ENCODE measurements at places on chromosomes 2 and 18.

DNA sequence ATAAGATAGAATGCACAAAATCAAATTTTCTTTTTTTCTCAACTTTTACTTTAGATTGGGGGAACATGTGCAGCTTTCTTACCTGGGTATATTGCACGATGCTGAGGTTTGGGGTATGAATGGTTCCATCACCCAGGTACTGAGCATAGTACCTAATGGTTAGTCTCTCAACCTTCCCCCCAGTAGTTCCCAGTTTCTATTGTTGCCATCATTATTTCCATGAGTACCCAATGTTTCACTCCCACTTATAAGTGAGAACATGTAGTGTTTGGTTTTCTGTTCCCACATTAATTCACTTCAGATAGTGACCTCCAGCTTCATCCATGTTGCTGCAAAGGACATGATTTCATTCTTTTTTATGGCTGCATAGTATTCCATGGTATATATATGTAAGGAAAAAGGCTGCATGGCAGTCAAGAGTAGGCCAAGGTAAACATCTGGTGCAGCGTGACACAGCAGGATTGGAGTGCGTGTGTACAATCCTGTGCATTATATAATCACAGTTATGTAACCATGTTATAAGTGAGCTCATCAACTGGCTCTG, 10.5 kb upstream of the C2orf42 start:
- no peak for DNase-seq

DNA sequence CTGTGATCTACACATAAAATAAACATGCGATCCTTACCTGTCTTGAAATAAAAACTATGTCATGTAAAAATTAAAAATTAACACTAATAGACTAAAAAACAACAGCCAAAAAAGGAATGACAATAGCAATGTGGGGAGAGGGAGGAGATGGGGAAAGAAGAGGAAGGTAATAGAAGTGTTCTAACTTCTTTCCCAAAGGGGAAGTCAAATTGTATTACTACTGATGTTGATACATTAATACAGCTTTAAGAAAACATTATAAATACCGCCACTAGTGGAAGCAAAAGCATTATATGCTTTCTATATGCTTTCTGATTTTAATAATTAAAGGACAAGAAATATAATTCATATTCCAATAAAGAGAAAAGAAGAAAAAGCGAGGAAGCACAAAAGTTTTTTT, 22.2 kb downstream of the ZNF516 start:
- no peak for DNase-seq

DNA sequence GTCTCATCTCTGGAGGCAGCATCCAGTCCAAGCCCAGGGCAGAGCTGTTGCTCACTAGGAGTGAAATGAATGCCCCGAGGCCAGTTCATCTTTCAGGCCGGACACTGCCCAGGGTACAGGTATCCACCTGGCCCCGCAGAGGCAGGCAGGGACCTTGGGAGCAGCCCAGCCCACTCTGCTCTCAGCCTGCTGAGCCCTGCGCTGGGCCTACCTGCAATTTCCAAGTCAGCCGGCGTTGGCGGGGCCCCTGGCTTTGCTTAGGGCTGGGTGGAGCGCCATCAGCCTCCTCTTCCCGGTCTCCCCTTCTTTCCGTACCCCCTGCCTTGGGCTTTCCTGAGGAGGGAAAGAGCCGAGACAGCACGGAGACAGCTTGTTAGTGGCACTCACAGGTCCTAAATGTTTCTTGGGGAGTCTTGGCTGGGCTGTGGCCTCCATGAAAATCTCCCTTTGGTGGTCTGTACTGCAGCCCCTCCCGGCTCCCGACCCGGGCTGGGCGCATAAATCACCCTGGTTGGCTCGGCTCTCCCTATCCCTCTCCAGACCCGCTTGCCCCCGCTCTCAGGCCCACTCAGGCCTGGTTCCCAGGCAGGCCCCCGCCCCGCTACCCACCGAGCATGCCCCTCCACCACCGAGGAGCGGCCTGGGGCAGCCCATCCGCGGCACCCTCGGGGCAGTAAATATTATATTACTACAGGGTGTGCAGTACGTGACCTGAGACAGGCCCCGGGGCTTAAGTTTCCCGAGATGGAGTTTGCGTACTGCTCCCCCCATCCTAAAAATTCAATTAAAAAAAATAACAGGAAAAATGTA, 106.7 kb downstream of the DYSF start:
- no peak for DNase-seq

- no peak for DNase-seq
Observed at GRCh38 chr2:45968946-45969584, 317.6 kb downstream of the PRKCE start.

GRCh38 chr2:113171334-113172075, 2.3 kb upstream of the PSD4 start:
- no peak for DNase-seq

- DNase-seq: no peak
Observed at GRCh38 chr2:120441744-120442471, 96.0 kb downstream of the INHBB start.

DNA sequence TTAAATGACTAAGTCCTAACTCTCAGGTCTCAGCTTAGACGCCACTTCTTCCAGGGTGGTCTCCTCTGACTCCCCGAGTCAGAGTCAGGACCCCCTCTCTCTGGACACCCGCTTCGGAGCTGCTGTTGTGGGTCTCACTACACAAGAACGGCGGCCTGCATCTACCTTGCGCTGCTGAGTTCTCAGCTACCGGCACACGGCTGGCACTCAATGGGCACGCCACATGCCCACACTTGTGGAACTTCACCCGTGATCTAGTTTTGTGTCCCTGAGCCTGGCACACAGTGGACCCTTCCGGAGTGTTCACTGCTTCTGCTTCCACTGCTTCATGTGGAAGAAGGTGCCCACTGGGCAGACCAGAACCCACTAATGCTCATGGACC, 58.3 kb upstream of the ID2 start:
- DNase-seq: no peak

DNA sequence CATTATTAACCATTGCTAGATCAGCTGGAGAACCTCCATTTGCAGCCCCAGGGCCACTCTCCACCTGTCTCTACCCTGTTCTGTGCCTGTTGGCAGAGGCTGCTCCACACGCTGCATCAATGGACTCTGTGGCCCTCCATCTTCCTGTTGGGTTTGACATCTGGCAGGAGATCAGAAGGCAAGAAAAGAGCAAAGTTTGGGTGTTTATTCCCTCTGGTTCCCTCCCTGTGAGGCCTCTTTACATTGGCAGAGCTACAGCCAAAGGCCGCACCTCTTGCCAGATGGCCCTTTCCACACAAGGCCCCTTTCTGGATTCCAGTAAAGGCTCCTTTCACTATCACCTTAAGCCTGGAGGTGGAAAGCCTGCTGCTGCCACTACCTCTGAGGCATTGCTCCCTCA, 110.9 kb upstream of the RND3 start:
- no peak for DNase-seq

DNA sequence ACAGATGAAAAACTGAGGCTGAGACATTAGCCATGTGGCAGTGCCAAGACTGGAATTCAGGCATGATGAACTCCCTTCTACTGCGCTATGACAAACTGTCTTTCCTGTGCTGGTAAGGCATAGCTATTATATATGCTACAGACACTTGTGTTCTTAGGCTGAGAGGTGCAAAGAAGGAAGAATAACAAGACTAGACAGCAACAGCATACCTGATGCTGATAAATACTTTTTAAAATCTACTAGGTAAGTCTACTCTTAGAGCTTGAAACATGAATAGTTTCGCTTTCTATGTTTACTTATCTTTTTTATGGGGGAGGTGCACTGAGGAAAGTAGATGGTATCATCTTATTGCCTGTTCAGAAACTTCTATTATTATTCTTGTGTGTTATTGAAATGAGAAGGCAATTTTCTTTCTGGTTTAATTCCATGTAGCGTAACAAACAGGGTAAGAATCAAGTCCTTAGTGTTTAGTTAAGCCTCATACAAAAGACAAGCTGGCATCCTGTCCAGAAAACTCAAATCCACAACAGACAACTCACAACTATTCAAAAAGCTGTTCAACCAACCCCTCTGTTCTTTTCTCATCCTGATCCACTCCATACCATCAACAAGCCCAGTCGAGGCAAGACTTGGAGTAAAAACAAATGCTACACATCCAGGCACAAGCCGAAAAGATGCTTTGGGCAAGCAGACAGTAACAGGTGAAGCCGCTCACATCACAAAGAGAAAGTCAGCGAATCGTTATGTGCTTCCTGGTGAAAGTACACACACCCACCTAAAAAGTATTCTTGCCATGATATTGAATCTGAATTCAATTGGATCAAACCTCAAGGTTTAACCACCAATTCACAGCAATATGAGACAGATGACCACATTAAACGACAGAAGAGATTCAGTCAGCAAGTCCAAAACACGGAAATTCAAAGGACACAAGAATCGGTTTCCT, 1.5 kb downstream of the TTC32 start:
- DNase-seq: no peak

DNA sequence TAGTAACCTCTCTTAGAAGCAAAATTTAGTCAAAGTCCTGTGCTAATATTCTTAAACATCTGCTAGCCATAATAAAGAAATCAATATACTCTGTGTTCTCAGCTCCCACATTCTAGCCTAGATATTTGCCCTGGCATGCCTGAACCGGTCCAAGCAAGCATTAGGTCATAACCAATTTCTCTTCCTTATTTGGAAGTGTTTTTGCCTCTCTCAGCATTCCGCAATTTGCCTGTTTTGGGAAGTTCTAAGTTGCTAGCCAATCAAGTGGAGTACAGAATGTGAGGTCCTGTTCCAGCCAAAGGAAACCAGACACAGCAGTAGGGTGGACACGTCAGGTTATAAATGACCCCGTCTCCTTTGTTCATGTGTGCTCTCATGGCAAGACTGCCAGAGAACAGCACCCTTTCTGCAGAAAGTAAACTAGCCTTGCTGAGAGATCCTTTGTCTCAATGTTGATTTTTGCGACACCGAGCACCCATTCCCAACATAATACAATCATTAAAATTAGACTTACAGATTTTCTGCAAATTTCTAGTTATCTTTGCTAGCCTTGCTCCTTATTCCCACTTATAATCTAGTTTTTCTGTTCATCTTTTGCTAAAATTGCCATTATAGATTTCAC, 13.0 kb upstream of the SULT1C4 start:
- no peak for DNase-seq

GRCh38 chr18:51890762-51891161, 449.2 kb upstream of the DCC start:
- DNase-seq: no peak

GRCh38 chr18:79387214-79387613, 8.5 kb upstream of the NFATC1 start:
- no peak for DNase-seq

DNA sequence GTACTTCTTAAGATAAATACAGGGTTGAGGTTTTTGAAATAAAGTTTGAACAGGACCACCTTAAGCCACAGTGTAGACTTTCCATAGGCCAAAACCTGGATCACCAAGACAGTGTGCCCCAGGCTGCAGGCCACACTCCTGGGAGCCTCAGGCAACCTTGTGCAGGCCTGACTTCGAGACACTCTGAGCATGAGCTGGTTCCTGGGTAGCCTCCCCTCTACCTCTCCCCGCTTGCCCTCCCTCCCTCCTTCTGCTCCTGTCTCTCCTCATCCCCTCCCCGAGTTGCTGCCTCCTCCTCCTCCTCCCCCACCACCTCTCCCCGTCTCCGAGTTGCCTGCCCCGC, 10.6 kb upstream of the PROC start:
- no peak for DNase-seq

- DNase-seq: no peak
Observed at GRCh38 chr18:36365836-36366775, 68.6 kb downstream of the FHOD3 start.

DNA sequence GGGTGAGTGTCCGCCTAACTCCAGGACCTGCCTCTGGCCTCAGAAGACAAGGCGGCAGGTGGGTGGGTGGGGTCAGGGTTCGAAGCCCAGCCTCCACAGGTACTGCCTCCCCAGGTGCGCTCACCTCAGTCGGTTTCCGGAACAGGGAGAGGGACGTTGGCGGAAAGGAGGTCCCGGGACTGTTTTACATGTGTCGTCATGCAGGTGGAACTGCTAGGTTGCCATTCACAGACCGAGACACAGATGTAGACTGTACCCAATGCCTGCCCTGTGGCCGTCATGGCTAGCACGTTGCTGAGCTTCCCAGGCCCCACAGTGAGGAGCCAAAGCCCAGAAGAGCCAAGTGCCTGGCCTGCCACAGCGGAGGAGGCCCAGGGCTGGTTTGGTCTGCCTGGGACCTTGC, 284.0 kb upstream of the HS6ST1 start:
- DNase-seq: no peak

DNA sequence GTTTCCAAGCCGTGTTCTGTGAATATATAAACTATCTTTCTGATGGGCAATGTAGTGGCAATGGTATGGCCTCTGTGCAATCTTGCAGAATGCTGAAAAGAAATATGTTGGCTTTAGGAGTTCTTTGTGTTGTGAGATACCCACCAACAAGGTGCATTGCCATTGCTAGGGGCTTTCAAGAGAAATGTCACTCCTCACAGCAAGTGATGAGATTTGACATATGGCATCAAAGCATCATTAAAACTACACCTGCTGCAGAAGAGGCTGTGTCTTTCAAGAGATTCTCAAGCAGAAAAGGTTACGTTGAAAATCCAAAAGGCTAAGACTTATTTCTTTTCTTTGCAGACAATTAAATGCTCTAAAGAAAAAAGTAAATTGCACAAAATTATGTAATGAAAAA, 1110.8 kb downstream of the CBLN2 start:
- DNase-seq: no peak

DNA sequence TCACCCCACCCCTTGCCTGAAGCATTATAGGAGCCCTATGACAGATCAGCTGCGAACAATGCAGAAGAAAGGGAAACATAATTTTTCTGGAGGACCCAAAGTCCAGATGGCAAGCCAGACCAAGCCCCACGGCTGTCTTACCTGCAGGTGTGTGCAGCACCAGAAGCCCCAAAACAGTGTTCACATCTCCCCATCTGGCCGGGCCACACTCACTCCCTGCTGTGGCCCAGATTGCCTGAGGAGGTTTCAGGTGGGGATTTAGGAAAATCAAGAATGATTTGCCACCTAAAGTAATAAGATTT, 11.7 kb upstream of the STK17B start:
- DNase-seq: no peak

DNA sequence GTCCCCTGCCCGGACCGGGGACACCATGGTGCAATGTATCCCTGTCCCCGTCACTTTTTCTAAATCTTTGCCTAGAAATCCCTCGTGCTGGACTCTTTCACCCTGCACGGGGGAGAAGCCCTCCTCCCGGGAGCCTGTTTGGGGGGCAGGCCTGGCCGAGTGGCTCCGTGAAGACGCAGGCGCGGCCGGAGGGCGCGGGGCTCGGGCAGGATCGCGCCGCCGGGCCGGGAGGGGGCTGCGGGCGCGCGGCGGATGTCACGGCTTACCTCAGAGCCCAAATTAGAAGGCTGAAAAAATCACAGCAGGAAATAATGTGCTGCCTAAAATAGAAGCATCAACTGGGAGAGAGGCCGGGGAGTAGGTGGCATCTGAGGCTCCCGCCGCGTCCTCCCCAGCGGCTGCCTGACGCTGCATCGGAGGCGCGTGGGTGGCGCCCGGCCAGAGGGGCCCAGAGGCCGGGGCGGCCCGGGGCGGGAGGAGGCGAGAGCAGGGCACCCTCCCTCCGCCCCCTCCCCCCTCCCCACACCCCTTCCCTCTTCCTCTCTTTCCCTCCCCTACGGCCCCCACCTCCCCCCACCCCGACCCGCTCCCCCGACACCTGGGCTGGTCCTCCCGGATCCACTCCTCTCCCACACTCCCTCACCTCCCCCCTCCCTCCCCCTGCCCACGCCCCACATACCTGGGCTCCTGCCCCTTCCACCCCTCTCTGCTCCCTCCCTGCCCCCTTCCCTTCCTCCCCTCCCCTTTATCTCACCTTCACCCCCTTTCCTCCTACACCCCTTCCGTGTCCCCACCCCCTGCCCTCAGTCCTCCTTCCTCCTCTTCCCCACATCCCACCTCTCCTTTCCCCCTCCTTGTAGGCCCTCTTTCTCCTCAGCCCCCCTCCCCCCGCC, 51.9 kb downstream of the SLC4A1AP start:
- DNase-seq: no peak
